ENCODE measurements at places on chromosomes 2 and 18.

DNA sequence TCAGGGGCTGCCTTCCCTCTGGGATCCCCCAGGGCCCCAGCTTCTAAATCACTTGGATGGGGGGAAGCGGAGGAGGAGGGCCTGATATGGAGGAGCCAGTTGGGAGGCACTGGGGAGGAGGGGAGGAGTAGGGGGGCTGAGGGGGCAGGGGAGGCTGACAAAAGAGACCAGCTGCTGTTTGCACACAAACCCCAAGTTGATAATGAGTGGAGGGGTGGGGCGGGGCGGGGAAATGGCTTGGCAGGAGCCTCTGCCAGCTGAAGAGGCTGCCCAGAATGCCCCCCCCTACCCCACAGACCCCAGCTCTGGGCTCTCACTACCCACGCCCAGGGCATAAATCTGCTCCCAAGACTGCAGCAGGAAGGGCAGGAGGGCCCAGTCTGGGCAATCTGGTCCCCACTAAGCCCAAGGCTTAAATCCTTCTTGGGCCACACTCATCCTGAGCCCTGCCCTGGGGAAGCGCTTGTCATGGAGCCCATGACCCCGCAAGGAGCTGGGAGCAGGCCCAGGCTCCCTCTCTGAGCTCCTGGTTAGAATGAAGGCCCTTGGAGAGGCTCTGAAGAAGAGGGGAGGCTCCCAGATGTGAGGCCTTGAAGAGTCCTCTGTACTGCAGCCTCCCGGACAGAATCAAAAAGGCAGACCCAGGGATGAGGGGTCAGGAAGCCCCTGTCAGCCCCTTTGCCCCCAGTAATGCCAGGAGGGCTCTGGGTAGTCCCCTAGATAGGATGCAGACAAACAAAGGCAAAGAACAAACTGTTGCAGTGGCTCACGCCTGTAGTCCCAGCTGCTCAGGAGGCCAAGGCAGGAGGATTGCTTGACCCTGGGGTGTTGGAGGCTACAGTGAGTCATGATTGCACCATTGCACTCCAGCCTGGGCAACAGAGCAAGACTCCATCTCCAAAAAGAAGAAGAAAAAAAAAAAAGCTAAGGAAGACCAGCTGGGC, 24.8 kb upstream of the PTMA start:
- DNase-seq: no peak

DNA sequence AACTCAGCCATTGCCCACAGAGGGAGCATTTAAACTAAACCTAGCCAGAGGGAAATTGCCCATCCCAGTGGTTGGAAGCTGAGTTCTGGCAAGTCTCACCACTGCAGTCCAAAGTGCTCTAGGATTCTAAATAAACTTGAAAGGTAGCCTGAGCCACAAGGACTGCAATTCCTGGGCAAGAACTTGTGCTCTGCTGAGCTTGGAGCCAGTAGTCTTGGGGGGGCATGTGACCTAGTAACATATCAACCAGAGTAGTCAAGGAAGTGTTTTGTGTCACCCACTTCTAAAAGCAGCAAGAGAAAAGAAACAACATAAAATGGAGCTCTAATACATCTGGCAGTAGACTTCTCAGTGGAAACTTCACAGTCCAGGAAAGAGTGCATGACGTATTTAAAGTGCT, 167.0 kb downstream of the PTH2R start:
- no peak for DNase-seq

DNA sequence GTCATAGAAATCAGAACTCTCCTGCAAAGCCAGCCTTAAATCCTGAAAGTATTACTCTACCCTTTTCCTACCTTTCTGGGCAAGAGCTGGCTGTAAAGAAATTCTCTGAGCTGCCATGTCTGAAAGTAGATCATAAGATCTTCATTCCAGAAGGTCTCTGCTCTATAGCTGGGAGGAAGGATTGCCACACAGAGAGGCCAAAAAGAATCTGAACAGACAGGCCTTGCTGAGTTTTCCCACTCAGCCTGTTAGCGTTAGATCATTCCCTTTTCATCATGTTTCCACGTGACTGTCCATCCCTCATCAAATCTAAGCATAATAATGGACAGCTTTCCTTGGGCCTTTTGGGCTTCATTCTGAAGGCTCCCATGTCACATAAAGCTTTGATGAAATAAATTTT, 43.2 kb upstream of the FHL2 start:
- DNase-seq: no peak

GRCh38 chr2:85357736-85358135, 3.2 kb downstream of the ELMOD3 start:
- DNase-seq: no peak

GRCh38 chr2:54878182-54878581, 154.7 kb downstream of the EML6 start:
- no peak for DNase-seq

Measured in HuH-7 (cell line).